NCI-H524 treated with DMSO at 0.1 percent for 48 hours (cell line): ENCODE measurements at places on chromosomes 7 and 10.

GRCh38 chr7:22574754-22575520, 74.9 kb upstream of the STEAP1B start:
- DNase-seq: no peak

- DNase-seq: peak; percentile 22
These were observed 185.6 kb downstream of the LRRC4 start for GRCh38 chr7:127845522-127846214.

- no peak for DNase-seq
These were observed 89.6 kb downstream of the RSU1 start for GRCh38 chr10:16727666-16728065.

DNA sequence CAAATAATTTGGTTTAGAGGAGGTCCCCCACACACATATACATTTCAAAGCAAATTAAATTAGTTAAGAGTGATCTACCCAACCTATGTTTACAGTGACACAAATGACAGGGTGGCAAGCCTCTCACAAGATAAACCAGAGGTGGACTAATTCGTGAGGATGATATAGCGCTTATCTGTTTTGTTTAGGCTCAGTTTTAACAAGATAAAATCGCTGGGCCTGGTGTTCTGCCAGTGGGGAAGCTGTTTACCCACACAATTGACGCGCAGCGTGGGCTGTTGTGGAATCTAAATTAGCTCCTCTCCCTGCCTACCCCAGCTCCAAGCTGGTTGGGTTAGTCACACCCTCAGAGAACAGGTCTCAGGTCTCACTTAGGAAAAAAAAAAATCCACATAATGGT, 16.7 kb upstream of the PLXNA4 start:
- no peak for DNase-seq

GRCh38 chr10:27297844-27298521, 57.4 kb upstream of the ACBD5 start:
- DNase-seq: no peak

DNA sequence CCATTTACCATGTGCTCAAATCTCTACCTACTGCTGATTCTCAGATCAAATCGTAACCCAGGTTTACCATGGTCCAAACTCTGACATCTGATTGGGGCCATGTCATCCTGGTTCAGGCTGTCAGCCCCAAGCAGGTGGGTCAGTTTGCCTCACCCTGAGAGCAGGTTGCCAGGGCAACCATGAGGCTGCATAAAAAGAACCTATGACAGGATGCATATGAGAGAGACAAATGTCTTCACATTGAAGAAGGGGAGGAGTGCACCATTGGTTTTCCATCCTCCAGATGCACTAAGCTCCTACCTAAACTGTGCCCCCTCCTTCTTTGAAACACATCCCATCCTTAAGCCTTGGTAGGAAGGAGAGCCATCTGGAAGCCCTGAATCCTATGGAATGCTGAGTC, 10.2 kb downstream of the PRSS1 start:
- DNase-seq: no peak

DNA sequence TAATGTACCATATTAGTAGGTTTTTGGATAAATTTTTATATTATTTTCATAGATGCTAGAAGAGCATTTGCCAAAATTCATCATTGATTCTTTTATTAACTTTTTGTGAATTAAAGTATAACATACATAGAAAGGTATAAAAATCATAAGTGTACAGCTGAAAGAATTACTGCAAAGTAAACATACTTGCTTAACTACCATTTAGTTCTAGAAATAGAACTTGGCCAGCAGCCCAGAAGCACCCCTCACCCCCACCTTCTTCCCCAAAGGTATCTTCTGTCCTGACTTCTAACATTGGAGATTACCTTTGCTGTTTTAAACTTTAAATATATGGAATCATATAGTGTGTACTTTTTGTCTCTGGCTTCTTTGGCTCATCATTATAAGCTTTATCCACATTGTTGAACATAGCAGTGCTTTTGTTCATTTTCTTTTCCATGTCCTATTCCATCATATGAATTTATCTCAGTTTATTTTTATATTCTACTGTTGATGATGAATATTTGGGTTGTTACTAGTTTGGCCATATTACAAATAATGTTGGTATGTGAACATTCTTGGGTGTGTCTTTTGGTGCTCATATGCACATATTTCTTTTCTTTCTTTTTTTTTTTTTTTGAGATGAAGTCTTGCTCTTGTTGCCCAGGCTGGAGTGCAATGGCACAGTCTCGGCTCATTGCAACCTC, 142.8 kb downstream of the ADK start:
- DNase-seq: no peak

GRCh38 chr10:44801383-44802327, 109.5 kb upstream of the TMEM72 start:
- no peak for DNase-seq

DNA sequence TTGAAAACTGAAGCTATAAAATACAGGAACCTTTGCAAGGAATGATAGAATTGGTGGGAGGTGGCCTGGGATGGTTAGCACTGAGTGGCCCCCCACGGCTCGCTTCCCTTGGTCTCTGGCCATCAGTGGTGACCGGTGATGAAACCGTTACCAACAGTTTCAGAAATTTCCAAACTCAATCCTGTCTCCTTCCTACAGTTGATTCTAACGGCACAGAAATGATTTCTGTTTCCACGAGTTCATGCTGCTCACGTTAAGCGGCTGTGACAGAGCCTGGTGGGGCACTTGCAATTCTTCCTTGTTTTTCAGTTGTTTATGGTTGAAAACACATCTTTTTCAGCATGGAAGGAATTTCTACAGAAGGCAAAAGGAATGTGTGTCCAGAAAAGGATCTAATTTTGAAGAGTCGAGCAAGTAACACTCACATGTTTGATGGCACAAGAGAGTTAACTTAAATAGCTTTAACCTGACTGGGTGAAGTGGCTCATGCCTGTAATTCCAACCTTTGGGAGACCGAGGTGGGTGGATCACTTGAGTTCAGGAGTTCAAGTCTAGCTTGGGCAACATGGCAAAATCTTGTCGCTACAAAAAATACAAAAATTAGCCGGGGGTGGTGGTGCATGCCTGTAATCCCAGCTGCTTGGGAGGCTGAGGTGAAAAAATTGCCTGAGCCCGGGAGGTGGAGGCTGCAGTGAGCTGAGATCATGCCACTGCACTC, 100.1 kb downstream of the DNAJB6 start:
- DNase-seq: no peak

GRCh38 chr10:2888403-2889004, 178.8 kb upstream of the PFKP start:
- no peak for DNase-seq

- DNase-seq: no peak
These were observed 274.0 kb downstream of the LRMDA start for GRCh38 chr10:75705426-75705825.

DNA sequence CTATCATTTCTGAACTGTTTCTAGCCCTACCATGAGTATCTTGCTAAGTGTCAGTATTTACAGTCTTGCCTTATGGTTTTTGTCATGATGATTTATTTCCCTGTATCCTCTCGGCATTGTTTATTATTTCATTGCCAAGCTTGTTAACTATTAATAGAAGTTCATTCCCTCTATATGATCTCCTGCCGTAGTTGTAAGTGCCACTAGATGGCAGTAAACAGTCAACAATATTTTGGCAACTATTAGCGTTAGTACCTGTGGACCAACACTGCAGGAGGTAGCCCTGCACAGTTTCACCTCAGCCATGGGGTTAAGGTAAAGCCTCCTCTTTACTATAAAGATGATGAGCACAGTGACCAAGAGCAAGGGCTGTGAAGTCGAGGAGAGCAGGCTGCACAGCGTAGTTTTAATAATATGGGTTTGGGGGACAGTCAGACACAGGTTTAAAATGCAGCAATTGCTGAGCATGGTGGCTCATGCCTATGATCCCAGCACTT, 26.1 kb upstream of the CCNJ start:
- DNase-seq: no peak

DNA sequence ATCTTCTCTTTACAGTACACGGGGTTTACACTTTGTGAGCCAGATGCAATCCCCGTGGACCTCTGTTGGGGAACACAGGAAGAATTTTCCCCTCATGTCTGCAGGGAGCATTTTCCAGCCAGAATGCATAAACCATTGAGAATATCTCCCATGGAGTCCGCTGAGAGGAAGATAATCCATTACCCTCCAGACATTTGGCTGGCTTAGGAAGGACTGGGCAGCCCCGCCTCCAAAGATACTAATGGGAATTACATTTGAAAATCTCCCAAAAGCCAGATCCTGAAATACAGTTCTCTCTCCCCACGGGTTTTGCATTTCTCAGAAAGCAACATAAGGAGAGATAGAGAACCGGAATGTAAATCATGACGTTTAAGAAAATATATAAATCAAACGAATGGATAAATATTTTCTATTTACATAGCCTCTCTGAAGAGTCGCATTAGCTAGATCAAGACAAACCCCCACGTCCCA, 53.5 kb downstream of the TRIL start:
- DNase-seq: no peak

DNA sequence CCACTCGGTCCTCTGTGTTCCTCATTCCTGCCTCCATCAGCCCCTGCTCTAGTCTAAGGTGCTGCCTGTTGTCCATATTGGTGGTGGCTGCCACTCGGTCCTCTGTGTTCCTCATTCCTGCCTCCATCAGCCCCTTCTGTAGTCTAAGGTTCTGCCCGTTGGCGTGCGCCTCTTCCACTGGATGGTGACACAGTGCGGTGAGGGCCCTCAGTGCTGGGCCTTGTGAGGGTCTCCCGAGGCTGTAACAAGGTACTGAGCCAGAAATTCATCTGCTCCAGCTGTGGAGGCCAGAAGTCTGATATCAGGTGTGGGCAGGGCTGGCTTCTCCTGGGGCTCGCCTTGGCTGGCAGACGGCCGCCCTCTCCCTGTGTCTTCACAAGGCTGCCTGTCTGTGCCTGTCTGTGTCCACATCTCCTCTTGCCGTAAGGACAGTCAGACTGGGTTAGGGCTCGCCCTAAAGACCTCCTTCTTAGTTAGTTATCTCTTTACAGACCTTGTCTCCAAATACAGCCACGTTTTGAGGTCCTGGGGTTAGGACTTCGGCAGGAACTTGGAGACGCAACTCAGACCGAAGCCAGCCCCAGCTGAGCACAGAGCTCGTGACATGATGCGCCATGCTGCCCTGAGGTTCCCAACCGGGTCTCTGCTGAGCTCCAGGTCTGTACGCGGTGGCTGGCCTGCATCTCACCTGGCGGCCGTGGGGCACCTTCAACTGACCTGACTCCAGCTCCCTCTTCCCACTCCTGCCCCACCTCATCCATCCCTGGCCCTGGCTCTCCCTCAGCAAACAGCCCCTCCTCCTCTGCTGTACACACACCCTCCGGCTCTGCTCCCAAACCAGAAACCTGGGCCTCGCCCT, 181.4 kb upstream of the SHH start:
- no peak for DNase-seq
